ENCODE measurements at places on chromosomes 2 and 18. TPM values are rescaled to one million over a fixed set of nuclear protein-coding genes. Genes with fewer than 3 reads are reported as not detected.

DNA sequence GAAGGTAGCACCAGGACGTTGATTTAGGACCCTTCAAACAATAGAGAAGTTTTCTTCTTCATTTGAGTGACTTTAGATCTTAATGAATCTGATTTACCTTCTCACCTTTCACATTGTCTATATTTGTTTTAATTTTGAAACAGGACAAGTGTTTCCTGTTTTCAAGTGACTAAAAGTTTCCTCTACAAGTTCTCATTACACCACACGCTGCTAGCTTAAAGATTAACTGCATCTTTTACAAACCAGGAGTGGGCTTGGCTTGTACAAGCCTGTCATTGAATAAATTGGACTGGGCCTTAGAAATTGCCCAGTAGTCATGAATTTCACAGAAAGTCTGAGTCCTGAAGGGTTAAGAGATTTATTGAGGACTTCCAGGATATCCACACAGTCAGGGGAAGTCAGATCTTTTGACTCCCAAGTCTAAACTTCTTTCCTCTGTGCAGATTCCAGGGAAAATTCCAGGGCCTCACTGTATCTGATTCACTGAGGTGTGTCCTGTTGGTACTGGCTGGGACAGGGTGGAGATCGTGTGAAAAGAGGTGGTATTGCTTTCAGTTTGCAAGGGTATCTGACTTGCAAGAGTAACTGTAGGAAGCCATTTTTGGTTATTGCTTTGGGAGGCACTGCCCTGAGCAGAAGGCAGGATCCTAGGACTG, 3.4 kb downstream of the SGPP2 start:
- no peak overlapping the region for H3K27ac ChIP-seq
- DNase-seq, result no peak
- H3K36me3 ChIP-seq, result no peaks in the 10 kb centered on the region
- no peak overlapping the region for H3K4me3 ChIP-seq
- peaks cover 14% of the 10 kb centered on the region for H3K4me1 ChIP-seq

The MC4R gene
- 1.3 TPM for total RNA-seq

The IL1RN gene
- 1.8 TPM for total RNA-seq

GRCh38 chr2:128380961-128381938, 62.6 kb upstream of the HS6ST1 start:
- DNase-seq, result no peak
- H3K4me3 ChIP-seq, result no peak overlapping the region
- peaks cover 57% of the 10 kb centered on the region for H3K4me1 ChIP-seq
- H3K36me3 ChIP-seq, result no peaks in the 10 kb centered on the region

DNA sequence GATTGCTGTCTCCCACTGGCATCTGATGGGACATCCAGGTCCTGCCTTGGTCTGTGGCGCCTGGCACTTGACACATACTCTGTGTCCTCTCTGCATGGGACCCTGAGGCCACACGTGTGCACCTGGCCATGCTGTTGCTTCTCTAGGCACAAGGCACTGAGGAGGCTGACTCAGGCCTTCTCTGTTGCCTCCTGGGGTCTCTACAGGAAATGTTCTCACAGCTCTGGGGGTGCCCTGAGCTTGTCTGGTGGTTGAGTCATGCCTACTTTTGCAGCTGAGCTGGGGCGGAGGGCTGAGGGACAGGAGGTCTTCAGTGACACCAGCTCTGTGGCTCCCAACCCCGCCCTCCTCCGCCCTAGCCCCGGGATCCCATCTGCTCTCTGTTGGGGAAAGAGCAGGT, 207.0 kb upstream of the HS6ST1 start:
- no peaks in the 10 kb centered on the region for H3K36me3 ChIP-seq
- DNase-seq, result no peak
- no peak overlapping the region for H3K4me3 ChIP-seq
- H3K4me1 ChIP-seq, result peaks cover 18% of the 10 kb centered on the region

DNA sequence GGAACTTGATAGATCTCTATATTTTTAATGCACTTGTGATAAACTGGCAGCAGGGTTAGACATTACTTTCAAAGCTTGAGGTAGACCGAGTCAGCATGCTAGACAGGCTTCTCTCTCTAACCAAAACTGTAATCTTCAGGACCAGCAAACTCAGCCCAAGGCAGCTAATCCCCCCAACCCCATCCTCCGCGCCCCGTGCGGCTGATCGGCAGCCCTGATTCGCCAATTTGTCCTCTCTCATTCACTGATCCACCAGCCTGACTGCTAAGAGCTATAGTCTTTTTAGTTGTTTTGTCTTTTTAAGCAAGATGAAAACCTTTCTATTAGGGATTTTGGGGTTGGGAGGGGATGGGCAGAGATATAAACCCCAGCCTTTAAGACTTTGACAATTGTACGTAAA, 20.7 kb downstream of the ASPRV1 start:
- DNase-seq, result no peak
- no peaks in the 10 kb centered on the region for H3K4me1 ChIP-seq
- H3K27me3 ChIP-seq, result no peaks in the 10 kb centered on the region
- peaks cover 45% of the 10 kb centered on the region for H3K36me3 ChIP-seq

DNA sequence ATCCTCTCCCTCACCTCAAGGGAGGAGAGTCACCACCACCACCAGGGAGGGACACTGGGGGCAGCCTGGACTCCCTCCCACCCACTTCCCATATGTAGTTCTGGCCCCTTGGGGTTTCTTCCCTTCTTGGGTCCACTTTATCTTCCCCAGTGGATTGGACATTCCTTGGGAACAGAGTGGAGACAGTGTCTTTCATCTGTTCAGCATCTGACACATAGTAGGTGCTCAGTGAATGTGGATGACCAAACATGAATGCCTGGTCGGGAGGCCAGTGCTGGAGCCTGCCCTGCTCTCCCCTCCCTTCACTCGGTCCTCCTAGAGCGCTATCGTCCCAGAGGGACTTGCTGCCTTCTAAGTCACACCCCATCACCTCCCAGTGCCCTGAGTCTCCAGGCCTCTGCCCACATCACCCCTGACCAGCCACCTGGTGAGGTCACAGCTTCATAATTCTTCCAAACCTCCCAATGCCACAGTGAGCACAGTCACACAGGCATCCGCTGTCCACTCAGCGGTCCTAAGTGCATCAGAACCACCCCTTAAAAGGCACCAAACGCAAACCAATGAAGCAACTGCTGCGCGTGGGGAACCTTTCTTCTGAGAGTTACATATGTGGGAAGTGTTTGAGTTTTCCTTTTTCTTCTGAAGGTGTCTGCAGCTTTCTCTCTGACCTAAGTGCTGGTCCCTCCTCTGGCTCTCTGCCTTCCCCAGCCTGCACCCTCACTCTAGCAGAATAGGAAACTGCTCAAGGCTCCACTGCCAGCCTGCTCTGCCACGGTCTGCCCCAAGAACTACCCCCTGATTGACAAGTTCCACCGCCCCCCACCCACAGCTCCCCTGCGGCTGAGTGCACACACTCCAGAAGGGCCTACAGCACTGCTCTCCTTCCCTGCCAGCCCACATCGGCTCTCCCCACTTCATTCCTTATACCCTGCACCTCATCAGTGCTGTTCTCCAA, 7.2 kb upstream of the SFXN5 start:
- H3K4me3 ChIP-seq, result no peak overlapping the region
- H3K27me3 ChIP-seq, result no peaks in the 10 kb centered on the region
- DNase-seq, result no peak
- H3K36me3 ChIP-seq, result peaks cover 71% of the 10 kb centered on the region
- no peaks in the 10 kb centered on the region for H3K4me1 ChIP-seq
- no peak overlapping the region for H3K27ac ChIP-seq

- H3K27ac ChIP-seq, result no peak overlapping the region
- DNase-seq, result no peak
- no peak overlapping the region for H3K4me3 ChIP-seq
Measured at GRCh38 chr18:61323951-61324350, 9.3 kb upstream of the CDH20 start.

DNA sequence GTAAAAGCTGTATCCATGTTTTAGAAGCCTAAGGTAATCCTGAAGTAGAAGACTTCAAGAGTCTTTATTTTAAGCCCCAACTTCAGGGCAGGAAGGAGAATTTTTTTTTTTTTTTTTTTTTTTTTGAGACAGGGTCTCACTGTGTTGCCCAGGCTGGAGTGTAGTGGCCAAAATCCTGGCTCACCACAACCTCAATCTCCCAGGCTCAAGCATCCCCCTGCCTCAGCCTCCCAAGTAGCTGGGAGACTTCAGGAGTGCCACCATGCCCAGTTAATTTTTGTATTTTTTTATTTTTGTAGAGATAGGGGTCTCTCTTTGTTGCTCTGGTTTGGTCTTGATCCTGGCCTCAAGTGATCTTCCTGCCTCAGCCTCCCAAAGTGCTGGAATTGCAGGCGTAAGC, 3.3 kb upstream of the RNF152 start:
- no peak overlapping the region for H3K4me3 ChIP-seq
- H3K4me1 ChIP-seq, result peaks cover 20% of the 10 kb centered on the region
- no peak for DNase-seq
- no peak overlapping the region for H3K27ac ChIP-seq
- peaks cover 9% of the 10 kb centered on the region for H3K27me3 ChIP-seq
- no peaks in the 10 kb centered on the region for H3K36me3 ChIP-seq

The LYG1 gene
- total RNA-seq, result 0.69 TPM

- no peak overlapping the region for H3K27ac ChIP-seq
- no peak overlapping the region for H3K4me3 ChIP-seq
- no peaks in the 10 kb centered on the region for H3K27me3 ChIP-seq
- no peak for DNase-seq
- no peaks in the 10 kb centered on the region for H3K36me3 ChIP-seq
Measured at GRCh38 chr2:16033032-16033293, 92.6 kb downstream of the MYCN start.

DNA sequence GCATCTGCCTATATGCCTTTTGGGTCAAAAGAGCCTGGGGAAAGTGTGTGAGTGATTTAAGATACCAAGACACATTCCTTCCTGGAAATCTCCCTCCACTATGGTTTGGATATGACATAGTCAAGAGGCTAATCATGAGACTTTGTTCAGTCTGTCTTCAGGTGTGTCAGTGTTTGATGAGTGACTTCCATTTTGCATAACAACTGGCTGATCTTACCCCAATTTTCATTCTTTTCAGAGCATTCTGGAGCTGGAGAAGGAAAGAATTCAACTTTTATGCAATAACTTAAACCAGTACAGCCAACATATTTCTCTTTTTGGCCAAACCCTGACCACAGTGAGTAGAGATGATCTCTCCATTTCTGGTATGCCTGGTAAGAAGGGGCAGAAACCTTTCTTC, 39.4 kb downstream of the SPC25 start:
- H3K27me3 ChIP-seq, result no peaks in the 10 kb centered on the region
- H3K36me3 ChIP-seq, result no peaks in the 10 kb centered on the region
- no peak overlapping the region for H3K27ac ChIP-seq
- no peaks in the 10 kb centered on the region for H3K4me1 ChIP-seq

DNA sequence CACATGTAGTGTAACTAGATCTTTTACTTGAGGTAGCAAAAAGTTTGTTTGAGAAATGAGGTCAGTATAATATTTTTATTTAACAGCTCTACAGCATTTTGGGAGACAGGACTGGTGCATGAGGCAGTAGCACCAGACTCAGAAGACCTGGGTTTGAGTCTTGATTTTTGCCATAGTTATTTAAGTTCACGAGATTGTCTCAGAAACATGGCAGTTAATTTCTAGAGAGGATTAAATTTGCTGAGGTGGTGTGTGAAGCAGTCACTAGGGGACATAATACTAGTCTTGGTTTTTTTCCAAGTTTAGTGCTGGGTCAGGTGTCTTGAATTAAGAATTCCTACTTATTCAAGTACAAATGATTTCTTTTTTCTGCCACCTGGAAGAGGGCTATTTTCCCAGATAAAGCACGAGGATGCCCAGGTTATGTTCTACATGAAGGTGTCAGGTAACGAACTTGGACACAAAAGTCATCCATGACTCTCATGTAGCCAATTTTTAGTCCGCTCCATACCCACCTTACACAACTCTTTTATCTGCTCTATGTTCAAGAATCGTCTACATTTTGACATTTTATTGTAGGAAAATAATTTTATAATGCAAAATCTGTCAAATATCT, 1.4 kb downstream of the MARCHF7 start:
- H3K27ac ChIP-seq, result no peak overlapping the region
- H3K4me3 ChIP-seq, result peak overlapping the region; percentile 100
- DNase-seq, result no peak
- peaks cover 6% of the 10 kb centered on the region for H3K36me3 ChIP-seq

DNA sequence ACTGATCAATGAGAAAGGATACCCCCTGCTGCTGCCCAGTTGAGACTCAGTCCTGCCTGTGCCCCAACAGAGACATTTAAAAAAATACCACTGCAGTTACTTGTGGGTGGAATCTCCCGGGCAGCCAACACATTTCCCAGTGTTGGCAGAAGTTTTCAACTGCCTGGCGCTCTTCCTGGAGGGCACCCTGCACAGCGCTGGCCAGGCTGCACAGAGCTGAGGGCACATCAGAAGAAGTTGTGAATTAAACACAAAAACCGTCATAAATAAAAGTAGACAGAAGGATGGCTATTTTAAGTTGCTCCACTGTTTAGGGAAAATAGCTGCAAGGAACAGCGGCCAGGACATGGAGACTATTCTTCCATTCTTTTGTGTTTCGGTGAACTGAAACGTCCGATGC, 110.2 kb upstream of the THOC1 start:
- no peaks in the 10 kb centered on the region for H3K36me3 ChIP-seq
- no peak for DNase-seq
- H3K27me3 ChIP-seq, result no peaks in the 10 kb centered on the region
- no peak overlapping the region for H3K4me3 ChIP-seq
- peak overlapping the region; percentile 22 for H3K27ac ChIP-seq

DNA sequence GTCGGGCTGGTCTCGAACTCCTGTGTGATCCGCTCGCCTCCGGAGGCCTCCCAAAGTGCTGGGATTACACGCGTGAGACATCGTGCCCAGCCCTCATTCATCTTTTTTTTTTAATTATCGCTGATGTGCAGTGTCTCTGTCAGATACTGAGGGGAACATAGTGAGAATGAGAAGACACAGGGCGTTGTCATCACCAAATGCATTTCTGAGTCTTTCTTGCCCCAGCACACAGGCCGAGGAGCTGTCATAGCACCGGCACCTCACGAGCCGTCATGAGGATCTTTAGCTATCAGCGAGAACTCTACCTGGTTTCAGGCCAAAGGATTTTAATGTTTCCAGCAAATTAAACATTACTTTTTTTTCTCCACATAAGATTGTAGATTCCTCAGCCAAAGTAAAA, 548.0 kb upstream of the SOX11 start:
- no peaks in the 10 kb centered on the region for H3K4me1 ChIP-seq
- H3K27me3 ChIP-seq, result no peaks in the 10 kb centered on the region
- no peak overlapping the region for H3K4me3 ChIP-seq
- no peak overlapping the region for H3K27ac ChIP-seq
- no peak for DNase-seq

The IL18R1 gene
- 1.2 TPM for total RNA-seq

DNA sequence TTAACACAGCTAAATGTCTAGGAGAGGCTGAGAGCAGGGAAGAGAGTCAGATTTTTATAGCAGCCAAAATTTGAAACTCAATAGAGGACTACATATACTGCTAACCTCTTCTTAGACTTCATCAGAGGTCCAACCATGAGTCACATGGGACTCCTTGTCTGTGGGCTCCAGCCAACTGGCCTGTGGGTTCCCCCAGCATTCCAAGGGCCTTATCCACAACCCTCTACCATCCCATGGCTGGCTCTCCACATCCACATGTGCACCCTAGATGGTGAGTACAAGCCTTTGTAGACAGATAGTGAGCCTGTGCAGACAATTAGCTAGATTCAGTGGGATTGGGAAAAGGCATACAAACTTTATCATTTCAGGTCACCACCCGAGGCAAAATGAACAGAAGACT, 901.9 kb upstream of the ZEB2 start:
- no peaks in the 10 kb centered on the region for H3K4me1 ChIP-seq
- no peaks in the 10 kb centered on the region for H3K27me3 ChIP-seq
- H3K4me3 ChIP-seq, result no peak overlapping the region
- no peak for DNase-seq
- no peak overlapping the region for H3K27ac ChIP-seq

- no peak overlapping the region for H3K4me3 ChIP-seq
- peaks cover 25% of the 10 kb centered on the region for H3K36me3 ChIP-seq
- no peak for DNase-seq
- H3K4me1 ChIP-seq, result peaks cover 20% of the 10 kb centered on the region
- H3K27me3 ChIP-seq, result no peaks in the 10 kb centered on the region
Measured at GRCh38 chr2:241773511-241774418, 2.9 kb upstream of the GAL3ST2 start.

The NYAP2 gene
- 12.6 TPM for total RNA-seq
